ENCODE measurements at places on chromosomes 4 and X.

DNA sequence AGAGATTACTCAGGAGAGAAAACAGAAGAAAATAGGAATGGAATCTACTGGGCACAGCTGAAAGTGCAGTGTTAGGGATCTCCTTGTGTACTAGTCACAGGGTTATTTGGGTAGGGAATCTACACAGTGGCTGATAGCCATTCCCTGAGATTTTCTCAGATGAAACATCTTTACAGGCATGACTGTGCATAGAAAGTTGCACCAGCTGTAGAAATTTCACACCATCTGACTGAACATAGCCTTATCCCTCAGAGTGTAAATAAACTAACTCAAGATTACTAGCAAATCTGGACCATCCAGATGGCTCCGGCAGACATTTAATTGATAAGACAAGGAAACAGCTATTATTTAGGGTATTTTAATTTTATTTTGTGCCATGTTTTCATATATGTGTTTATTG lies 2053.5 kb upstream of the TENM3 start:
- no peak for DNase-seq

DNA sequence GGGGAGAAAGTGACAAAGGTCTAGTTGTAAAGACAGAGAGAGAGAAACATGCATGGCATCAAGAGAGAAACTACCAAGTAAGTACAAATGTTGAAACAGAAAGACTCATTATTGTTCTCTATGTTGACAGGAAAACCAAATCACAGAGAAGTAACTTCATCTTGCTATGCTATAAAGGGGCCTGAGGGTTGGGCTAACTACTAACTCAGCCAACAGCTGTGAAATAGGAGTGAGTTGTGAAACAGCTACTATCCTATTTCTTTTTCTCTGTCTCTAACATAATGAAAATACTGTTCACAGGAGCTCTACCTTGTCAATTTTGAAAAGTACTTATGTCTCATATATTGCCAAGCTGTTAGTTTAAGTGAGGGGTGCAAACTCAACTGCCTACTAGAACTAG lies 65.0 kb downstream of the MTMR8 start:
- no peak for DNase-seq

- no peak for DNase-seq
Measured at GRCh38 chrX:14546190-14546589, 16.9 kb downstream of the GLRA2 start.

DNA sequence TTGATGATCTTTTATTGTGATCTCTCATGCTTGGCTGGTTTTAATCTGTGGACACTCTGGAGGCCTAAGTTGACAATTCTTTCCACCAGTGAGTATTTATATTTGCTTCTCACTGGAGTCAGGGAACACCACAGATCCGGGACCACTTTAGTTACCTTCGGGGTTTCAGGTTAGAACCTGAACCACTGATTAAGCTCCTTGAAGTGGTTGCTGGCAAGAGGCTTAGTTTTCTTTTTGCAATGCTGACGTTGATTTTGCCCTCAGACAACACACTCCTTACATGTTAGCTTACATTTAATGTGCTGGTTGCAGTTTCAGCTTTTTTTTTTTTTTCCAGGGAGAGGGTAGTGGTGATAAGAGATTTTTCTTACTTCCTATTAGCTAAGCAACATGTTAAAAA lies 10.5 kb upstream of the ZNF330 start:
- no peak for DNase-seq

- DNase-seq = no peak
Measured at GRCh38 chr4:2359591-2360395, 58.7 kb downstream of the ZFYVE28 start.

- peak; percentile 67 for DNase-seq
Measured at GRCh38 chrX:110847334-110847733, 51.7 kb upstream of the CHRDL1 start.

DNA sequence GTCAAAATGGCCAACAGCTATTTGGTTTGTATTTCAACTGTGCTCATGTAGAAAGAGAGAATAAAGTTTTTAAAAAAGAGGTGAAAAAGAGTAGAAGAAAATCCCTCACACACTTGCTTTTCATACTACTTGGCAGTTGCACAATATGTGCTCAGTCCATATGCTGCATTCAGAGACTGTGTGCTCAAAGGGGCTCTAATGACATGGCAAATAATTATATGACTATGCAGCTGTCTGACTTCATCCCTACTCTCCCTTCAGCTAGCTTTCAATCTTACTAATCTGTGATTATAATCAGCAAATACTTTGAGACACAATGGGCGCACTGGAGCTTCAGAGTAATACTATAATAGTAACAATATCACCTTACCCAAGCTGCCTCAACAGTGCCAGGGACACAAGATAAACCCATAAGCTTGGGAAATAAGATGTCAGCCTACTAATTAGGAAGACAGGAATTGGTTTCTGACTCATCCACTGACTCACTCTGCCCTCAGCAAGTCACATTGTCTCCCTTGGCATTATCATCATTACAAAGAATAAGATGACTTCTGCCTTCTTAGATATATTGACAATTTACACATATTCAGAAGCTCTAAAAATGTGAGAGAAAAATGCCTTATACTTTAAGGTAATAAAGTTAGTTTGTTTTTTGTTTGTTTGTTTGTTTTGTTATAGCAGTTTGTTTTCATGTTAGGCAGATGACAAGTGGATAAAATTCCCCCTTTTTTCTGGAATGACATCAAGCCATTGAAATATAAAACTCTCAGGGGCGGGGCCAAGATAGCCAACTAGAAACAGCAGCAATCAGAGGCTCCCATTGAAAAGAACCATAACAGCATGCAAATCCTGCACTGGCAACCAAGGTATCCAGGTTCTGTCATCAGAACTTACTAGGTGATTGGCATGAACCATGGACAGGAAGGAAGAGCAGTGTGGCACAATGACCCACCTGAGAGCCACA lies 311.6 kb downstream of the FAM133A start:
- DNase-seq = no peak

- DNase-seq = no peak
Measured at GRCh38 chrX:107728371-107729099, 47.1 kb downstream of the TSC22D3 start.

- DNase-seq = no peak
Measured at GRCh38 chr4:26207631-26208030, 113.2 kb upstream of the RBPJ start.

GRCh38 chr4:27685947-27686346 lies 825.3 kb downstream of the STIM2 start:
- DNase-seq = no peak

- DNase-seq = no peak
Measured at GRCh38 chr4:145066063-145066501, 31.9 kb downstream of the ANAPC10 start.

GRCh38 chrX:107678957-107679740 lies 50.8 kb downstream of the PRPS1 start:
- no peak for DNase-seq

GRCh38 chr4:125744891-125745364 lies 430.2 kb downstream of the FAT4 start:
- DNase-seq = no peak

DNA sequence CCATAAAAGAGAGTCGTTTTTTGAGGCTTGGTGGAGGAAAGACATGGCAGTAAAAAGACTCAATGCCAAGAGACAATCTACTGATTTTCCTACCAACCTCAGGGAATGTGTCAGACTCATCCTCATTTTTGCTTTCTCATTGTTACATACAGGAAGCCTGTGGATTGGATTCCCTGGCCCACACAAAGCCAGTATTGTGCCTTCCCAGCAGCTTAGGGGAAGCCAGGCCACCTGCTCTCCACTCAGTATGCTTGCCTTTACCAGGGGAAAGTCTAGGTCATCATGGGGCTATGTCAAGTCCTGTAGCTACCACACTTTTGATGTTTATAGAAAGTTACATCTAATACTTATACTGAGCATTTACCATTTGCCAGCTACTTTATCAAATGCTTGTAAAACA lies 11.0 kb downstream of the BMX start:
- DNase-seq = no peak

GRCh38 chr4:141391293-141391692 lies 170.6 kb downstream of the ZNF330 start:
- DNase-seq = no peak

GRCh38 chrX:40106676-40107290 lies 9.0 kb upstream of the BCOR start:
- no peak for DNase-seq

DNA sequence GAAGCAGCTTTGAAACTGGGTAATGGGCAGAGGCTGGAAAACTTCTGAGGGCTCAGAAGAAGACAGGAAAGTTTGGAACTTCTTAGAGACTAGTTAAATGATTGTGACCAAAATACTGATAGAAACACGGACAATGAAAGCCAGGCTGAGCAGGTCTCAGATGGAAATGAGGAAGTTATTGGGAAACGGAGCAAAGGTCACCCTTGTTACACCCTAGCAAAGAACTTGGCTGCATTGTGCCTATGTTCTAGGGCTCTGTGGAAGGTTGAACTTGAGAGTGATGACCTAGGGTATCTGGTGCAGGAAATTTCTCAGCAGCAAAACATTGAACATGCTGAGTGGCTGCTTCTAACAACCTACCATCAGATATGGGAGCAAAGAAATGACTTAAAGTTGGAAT lies 50.8 kb upstream of the FBXW7 start:
- no peak for DNase-seq

GRCh38 chr4:123495530-123495929 lies 98.9 kb downstream of the SPRY1 start:
- DNase-seq = no peak

- DNase-seq = peak; percentile 19
Measured at GRCh38 chr4:75429208-75429607, 85.0 kb downstream of the RCHY1 start.

DNA sequence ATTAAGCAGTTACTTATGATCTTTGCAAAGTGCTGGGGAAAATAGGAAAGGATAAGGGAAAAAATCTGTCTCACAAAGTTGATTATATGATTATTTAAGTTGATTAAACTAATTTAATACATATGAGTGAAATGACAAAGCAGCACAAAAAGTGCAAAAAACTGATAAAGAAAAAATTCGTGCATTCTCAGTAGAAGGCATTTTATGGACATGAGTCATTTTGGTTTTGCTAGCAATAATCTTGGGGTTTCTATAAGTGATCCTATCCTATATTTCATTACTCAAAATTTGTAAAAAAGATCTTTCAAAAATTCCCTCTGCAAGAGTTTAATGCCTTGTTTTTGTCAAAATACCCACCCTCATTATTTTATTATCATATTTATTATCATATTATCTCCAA lies 224.2 kb upstream of the ANXA10 start:
- DNase-seq = no peak

GRCh38 chr4:73520821-73521220 lies 39.3 kb downstream of the AFM start:
- DNase-seq = no peak

DNA sequence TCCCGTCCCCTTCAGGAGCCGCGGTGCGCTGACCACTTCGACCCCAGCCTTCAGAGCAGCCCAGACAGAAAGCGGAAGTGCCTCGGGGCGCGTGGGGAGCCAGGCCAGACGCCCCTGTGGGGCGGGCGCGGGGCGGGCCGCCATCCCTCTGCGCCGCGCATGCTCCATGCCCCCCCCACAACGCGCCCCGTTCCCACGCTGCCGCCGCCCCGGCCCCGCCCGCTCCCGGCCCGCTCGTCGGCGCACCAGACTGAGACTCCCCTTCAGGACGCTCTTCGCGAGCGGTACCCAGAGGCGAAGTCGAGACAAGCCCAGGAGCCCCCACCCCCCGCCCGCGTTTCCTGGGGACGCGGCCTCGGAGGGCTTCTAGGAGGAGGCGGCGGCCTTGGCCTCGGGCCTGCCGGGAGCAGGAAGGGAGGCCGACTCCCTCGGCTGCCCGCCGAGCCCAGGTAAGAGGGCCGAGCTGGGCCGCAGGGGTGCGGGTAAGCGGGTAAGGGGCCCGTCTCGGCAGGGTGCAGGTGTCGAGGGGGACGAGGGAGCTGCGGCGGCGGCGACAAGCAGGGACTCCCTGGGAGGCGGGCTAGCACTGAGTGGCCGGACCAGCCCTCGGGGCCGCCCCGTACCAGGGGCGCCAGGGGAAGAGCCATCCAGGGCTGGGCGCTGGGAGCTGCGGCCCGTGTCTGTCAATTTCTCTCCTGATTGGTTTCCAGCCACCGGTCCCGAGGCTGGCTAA lies at the start of gene ZFP92:
ZFP92 (plus strand) TSS at position 218 of the 733 bp plus-strand sequence. CDS start 6,851 bp downstream, outside the sequence.
- DNase-seq = no peak

GRCh38 chr4:69096111-69096656 lies at the start of gene UGT2B7:
UGT2B7 (plus strand) TSS chr4:69096474; CDS start chr4:69096521, 47 bp downstream.
- no peak for DNase-seq

GRCh38 chr4:2261110-2261852 lies 628 bp downstream of the MXD4 start:
- no peak for DNase-seq

- DNase-seq = no peak
Measured at GRCh38 chrX:437661-438390, 51.1 kb upstream of the PPP2R3B start.

DNA sequence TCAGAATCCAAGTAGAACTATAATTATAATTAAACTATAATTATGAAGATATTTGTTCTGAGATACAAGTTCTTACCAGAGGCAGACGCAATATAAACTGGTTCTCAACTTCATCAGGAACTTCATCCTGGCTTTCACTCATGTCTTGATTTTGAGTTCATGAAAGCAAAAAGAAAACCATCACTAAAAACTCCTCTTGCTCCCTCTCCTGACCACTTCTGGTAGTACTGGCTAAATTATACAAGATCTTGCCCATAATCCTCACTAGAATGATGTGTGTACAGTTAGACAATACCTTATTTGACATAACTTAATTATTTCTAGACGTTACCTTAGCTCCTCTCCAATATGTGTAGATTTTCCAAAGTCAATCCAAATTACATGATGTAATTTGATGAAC lies 3.7 kb downstream of the TAF7L start:
- DNase-seq = peak; percentile 32

GRCh38 chrX:46569621-46570020 lies 3.9 kb upstream of the CHST7 start:
- DNase-seq = no peak

- DNase-seq = no peak
Measured at GRCh38 chr4:155805016-155805415, 46.2 kb downstream of the GUCY1B1 start.

DNA sequence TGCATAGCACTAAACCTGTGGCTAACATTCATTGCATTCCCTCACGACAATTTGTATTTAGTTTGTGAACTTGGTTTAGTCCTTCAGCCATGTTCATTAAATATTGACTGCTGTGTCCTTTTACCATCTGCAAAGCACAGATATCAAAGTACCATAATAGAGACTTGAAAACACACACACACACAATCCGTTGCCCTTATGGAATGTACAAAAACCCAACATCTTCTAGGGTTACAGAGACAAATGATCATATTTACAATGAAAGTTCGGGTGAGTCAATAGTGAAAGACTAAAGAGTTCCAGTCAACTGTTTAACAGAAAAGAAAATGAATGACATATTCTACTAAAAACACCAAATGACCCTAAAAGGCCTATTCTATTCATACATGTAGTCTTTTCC lies 50.8 kb upstream of the TXK start:
- DNase-seq = no peak

DNA sequence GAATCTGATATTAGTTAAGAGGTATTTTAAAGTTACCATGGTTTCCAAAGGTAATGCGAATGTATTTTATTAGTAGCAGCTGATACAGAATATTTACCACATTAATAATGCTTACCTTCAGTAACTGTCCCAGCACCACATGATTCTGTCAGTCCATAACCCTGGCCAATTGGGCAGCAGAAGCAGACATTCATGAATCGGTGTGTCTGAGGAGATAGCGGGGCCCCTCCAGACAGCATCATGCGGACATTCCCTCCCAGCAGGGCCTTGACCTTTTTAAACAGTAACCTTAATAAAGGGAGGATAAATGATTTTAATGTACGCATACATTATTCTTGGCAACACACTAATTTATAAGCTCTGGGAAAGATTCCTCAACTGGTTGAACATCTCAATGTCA lies 43.0 kb upstream of the KCNE5 start:
- no peak for DNase-seq

- DNase-seq = no peak
Measured at GRCh38 chrX:54048412-54048811, 4.1 kb upstream of the PHF8 start.
